ENCODE measurements at places on chromosomes 2 and 18.
A peak's percentile ranks its signal among the peaks of the same experiment; 100 is the strongest.

GRCh38 chr18:5419030-5419429 lies 123.5 kb upstream of the ZBTB14 start:
- ATAC-seq, result no peak

DNA sequence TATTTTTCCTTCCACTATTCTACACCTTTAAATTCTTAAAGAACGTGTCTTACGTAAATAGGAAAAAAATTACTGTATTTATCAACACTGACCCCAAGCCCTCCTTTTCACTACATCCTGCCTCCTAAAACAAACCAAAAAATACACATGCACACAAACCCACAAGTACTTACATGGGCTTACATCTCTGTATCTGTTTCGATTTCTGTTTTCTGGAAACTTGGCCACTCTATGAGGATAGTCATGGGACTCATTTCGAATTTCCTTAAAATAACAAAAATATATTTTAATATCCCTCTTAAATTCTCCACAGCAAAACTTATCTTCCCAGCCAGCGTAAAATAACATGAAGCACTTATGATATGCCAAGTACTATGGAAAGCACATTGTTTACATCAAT lies 25.0 kb downstream of the PTPN2 start:
- ATAC-seq, result no peak

DNA sequence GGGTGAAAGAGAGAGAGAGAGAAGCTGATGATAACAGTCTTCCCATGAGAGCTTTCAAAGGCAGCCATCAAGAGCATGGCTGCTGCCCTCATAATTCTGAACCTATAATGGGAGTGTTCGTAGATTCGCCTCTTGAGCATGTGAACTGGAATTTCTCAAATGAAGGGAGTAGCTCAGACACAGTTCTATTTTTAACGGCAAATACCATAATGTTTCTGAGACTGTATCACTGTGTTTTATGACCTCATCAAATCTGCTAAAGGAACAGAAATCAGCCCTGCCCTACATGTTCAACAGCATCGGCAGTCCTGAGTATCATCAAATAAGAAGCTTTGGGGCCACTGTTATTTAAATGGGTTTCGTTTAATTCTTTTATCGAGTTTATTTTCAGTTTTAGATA lies 645.6 kb downstream of the GALR1 start:
- ATAC-seq, result no peak

GRCh38 chr2:120754067-120754960 lies 18.6 kb downstream of the GLI2 start:
- ATAC-seq, result no peak

- ATAC-seq, result no peak
Observed at GRCh38 chr2:239153806-239154591, 246.8 kb downstream of the HDAC4 start.

DNA sequence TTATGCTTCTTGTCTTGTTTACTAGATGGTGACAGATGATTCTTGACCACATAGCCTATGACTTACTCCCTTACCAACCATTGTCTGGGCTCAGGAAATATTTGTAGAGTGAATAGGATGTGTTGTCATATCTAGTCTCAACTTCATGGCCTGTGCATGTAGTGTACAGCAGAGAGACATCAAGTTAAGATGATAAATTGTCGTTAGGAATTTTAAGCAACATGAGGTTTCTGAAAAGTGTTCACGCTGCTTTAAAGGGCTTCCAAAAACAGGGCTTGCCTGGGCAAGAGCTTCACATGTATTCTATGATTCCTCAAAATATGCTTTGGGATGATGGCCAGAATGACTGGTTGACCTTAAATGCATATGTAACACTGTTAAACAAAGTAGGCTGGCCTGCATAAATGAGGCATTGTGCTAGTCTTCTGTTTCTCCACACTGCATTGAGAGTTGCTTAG lies 424.0 kb downstream of the RND3 start:
- peak; percentile 59 for ATAC-seq

DNA sequence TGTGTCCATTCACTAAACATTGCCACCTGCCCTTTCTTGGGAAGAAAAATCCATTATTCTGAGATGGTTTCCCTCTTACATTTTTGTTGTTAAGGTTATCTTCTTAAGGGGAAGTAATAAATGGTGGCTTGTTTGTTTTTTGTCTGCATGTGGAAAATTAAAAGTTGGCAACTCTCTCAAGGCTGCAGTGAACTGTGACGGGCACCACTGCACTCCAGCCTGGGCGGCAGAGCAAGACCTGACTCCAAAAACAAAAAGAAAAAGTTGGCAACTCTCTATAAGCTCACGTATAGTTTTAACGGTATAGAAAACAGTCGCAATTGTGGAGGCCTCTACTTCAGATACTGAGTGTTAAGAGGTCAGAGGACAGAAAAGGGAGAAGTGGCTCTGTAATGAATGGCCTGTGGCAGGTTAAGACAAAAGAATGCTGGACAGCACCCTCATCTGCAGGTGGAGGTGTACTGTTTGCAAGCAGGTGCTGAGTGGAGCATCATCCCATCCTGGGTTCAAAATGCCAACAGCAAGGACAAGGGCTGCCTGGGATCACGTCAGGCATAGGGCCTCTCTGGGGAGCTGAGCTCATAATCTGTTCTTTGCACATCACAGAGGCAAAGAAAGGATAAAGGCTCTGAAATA lies 16.7 kb downstream of the L3MBTL4 start:
- no peak for ATAC-seq

DNA sequence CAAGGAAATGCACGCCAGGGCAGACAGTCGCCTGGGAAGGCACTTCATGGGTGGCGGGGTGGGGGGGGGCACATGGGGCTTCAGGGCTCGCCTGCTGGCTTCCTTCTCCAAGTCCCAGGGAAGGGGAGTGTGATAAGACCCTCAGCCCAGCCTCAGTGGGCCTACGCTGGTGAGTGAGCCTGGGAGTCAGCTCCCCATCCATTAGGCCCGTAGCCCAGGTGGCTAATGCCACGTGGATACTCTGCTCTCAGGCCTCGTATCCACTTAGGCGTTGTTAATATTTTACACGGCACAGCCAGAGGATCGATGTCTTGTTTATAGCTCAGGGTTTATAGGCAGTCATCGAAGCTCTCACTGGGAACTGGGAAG lies 47.1 kb downstream of the KCNIP3 start:
- no peak for ATAC-seq

GRCh38 chr2:161997916-161998471 lies 76.0 kb downstream of the DPP4 start:
- no peak for ATAC-seq

- no peak for ATAC-seq
Observed at GRCh38 chr2:31079665-31080064, 58.6 kb downstream of the GALNT14 start.

DNA sequence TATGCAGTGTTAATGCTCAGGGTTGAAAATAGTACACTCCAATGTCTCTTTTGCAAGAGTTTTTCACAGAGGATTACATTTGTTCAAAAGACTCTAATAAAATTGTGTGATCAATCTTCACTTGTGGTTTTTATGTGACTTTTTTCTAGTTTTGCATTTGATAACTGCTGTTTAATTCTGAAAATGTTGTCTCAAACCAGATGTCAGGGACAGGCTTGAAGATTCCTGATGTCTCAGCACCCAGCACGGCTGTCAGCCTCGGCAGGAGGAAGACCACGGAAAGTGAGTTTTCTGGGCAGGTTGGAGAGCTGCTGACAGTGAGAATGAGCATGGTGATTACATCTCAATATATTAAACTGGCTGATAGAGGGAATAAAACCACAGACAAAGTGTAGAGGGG lies 9.1 kb downstream of the SOX11 start:
- ATAC-seq, result no peak

DNA sequence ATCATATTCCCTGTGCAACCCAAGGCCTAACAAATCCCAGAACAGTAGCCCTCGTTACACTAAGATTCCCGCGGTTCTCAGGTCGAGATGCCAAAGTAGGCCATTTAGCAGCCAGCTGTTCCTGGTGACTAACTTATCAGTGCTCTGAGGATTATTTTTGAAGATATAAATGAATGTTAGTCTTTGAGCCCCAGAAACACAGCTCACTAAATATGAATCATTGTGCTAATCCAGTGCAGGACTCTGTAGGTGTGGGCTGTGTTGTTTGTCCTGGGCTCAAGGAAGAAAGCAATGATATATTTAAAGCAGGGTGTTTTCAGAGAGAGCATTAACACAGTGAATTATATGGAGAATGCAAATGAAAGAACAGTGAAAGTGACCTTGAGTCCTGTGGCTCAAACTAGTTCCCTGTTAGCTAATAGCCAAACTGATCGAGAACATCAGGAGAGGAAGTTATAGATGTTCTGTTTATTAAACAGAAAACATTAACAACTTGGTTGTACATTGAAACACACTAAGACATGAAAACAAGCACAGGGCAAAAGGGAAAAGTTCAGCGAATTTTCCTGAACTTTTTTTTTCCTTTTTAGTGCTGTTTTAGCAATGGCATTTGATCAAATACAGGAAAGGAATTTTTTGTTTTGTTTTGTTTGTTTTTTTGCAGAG lies 228.3 kb downstream of the RNF152 start:
- peak; percentile 94 for ATAC-seq

DNA sequence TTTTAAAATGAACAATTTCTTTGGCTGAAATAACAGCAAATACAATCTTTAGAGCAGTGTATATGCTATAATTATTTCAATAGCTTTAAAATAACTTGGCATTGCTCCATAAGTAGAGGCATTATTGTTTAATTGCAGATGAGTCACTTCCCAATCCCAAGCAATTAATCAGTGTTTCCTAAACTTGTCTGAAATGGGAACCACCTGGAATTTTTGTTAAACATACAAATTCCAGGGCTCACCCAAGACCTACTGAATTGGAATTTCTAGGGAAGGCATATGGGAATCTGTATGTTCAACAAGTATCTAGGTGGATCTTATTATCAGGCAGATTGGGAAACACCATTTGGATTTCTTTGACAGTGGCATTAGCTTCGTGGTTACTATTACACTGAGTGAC lies 27.1 kb upstream of the FMNL2 start:
- no peak for ATAC-seq

- no peak for ATAC-seq
Observed at GRCh38 chr18:30684825-30685481, 357.6 kb downstream of the DSC3 start.

GRCh38 chr2:48016225-48017019 lies 110.1 kb upstream of the FBXO11 start:
- ATAC-seq, result no peak

GRCh38 chr2:230688490-230688889 lies 24.2 kb upstream of the CAB39 start:
- ATAC-seq, result no peak

DNA sequence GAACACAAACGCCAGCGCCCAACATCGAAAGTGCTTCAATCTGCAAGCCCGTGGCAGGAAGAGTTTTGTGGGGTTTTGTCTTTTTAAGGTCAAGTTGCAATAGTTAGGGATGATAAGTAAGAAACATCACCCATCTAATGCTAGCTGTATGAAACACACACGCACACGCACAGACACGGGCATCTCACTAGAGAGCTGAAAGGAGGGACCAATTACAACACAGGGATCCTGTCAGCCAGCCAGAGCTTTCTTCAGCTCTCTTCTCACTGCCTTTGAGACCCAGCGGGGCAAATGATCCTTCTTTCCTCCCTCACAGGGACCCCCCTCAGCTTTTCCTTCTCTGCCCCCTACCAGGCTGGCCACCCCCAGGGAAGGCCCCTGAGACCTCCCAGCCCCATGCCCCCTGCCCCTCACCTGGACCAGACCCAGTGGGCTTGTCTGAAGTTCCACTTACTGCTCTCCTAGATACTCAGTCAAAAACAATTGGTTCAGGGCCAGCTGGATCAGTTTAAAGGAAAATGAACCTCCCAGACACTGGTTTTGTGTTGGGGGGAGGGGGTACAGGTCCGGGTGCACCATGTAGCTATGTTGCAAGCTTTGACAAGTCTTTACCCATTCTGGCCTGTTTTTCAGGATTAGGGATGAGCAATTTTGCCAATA lies 17.9 kb downstream of the CYP26B1 start:
- peak; percentile 4 for ATAC-seq

- ATAC-seq, result no peak
Observed at GRCh38 chr18:22210311-22210754, 40.9 kb downstream of the GATA6 start.

DNA sequence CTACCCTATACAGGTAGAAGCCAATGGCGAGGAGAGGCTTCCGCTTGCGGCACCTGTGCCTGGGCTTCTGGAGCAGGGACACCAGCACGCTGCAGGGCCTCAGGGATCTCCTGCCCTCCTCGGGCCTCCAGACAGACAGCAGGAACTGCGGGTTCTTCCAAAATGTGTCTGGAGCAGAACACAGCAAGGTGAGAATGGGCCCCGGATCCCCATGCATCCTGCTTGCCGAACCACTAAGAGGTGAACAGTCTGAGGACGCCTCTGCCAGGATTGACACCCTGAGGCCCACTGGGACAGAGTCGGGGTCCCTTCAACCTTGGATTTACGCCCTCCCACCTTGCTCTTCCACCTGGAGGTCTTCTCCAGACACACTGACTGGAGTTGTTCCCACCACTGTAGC lies 25.4 kb downstream of the CAPN14 start:
- no peak for ATAC-seq

- peak; percentile 36 for ATAC-seq
Observed at GRCh38 chr2:73075477-73076373, 4.2 kb upstream of the SFXN5 start.

- ATAC-seq, result no peak
Observed at GRCh38 chr2:162012565-162013058, 61.4 kb downstream of the DPP4 start.

GRCh38 chr2:32864334-32865111 lies 82.2 kb upstream of the LTBP1 start:
- ATAC-seq, result no peak

- no peak for ATAC-seq
Observed at GRCh38 chr2:189014449-189015138, 40.4 kb downstream of the COL3A1 start.

GRCh38 chr2:177038787-177039484 lies 173.7 kb upstream of the HNRNPA3 start:
- ATAC-seq, result no peak

DNA sequence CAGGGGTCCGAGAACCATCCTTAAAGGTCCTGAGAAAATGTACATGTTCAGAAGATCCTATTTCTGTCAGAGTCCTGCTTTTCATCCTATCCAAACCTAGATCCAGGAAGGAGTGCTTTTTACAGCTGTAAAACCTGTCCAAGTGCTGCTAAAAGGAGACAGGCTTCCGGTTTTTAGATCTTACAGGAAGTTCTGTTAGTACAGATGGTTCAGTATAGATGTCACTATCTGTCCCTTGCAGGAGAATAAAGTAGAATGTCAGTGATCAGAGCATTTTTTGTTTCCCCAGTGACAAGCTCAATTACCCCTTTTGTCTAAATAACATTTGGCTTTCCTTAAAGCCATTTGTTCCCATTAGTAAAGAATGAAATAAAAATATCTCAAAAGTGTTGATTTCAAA lies 98.3 kb downstream of the NRP2 start:
- ATAC-seq, result no peak

- ATAC-seq, result no peak
Observed at GRCh38 chr2:2825516-2826208, 494.6 kb upstream of the MYT1L start.

GRCh38 chr2:236061899-236062298 lies 106.3 kb downstream of the GBX2 start:
- no peak for ATAC-seq

- ATAC-seq, result no peak
Observed at GRCh38 chr2:150832686-150833085, 345.2 kb upstream of the RND3 start.

- no peak for ATAC-seq
Observed at GRCh38 chr18:3057526-3057925, 44.6 kb upstream of the LPIN2 start.
